ENCODE measurements at places on chromosomes 2 and 18.

GRCh38 chr2:44247924-44248323, 27.4 kb upstream of the SLC3A1 start:
- no peak for DNase-seq

DNA sequence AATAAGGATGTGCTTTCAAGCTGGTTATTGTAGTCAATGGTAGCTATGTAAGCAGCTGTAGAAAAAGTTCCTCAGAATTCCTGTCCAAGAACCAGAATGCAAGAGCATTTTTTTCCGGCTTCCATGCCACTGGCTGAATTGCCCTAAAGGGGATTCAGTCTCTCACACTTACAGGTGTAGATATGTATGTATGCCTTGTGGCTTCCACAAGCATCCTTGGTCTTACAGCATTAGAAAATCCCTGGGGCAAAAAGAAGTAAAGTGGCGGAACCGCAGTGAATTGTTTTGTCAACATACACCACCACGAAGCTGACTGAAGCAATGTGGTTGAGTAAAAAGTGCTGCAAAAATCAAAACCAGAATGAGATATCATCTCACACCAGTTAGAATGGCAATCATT, 54.6 kb downstream of the FANCL start:
- DNase-seq, result no peak

DNA sequence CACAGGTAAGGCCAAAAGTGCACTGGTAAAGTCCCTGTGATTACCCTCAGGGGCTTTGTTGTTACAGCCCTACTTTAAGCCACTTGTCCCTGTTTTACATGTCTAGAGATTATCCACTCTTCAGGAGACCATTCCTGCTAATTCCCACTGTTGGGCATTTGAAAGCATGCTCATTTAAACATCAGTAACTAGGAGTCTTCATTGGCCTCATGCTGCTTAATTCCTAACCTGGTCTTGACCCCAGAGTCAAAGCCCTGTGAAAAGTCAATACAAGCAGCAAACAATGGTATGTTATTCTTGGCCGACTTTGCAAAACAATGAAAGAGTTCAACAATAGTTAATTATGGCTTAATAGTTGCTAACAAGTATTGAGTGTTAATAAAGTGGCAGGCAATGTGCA, 23.2 kb downstream of the AFF3 start:
- DNase-seq, result no peak

GRCh38 chr2:151860613-151861146, 32.5 kb upstream of the ARL5A start:
- DNase-seq, result no peak

- no peak for DNase-seq
Observed at GRCh38 chr18:23258566-23259469, 123.5 kb downstream of the CABLES1 start.

GRCh38 chr2:217192366-217192765, 332.5 kb upstream of the TNP1 start:
- DNase-seq, result no peak

DNA sequence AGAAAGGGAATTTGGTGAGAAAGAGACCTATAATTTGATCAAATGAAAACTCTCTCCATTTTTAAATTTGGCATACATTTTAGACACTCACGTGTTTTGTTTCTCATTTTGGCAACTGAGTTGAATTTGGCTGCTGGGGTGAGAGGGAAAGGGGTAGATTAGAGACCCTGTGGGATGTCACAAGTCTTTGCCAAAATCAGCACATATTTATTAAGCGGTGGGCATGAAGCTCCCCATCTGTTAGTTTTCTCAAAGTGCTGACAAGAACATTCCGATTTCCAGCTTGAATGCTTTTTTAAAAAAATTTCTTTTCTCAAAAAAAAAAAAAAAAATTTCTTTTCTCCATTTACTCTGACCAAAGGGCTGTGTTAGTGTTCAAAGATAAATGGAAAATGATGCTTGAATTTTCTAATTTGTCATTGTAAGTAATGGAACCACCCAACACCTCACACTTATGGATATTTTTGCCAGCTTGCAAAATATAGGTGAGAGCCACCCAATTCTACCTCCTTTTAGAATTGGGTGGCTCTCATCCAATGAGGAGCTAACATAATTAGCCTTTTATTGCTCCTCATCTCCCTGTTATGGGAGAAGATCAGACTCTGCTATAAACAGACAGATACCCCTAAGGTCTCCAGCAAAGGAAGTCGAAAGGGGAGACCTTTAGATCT, 222.9 kb upstream of the FN1 start:
- DNase-seq, result no peak

GRCh38 chr2:106970471-106971261, 84.7 kb upstream of the ST6GAL2 start:
- DNase-seq, result no peak

GRCh38 chr2:133812826-133813617, 244.8 kb upstream of the NCKAP5 start:
- no peak for DNase-seq

DNA sequence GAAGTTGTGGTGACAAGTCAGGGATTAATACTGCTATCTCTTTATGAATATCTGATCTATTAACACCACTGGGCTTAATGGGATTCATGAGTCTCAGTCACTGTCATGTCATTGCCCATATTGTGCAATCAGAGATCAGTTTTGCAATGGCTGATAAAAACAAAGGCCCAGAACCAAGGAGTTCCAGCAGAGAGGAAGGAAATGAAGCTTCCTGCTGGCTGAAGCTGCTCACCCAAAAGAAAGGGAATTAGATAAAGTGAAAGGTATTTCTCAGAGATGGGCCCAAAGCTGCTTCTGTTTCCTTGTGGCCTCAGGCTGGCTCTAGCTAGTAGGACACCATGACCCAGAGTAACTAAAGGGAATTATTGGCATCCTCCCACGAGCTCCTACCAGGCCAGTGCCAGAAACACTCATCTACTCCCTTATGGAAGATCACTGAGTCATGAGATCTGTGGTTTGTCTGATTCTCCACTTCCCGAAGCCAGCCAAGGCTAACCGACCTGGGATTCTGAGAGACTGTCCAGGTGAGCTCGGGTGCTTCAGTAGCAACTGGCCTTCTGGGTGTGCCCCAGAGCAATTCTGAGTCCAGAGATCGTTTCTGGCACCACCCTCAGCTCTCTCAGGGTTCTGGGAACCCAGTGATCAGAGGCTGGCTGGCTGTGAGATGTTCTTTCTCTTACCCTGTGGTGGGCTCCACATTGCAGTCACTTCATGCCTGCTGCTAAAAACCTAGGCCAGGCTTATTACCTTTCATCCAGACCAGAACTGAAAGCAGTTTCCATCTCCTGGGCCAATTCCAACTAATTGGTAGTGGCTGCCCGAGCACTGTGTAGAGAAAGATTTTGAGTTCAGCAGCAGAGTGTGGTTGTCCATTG, 129.5 kb upstream of the PELI1 start:
- DNase-seq, result no peak

- no peak for DNase-seq
Observed at GRCh38 chr2:85801871-85802270, 48.1 kb downstream of the ATOH8 start.

GRCh38 chr2:219254590-219255201, 978 bp upstream of the TUBA4A start:
- no peak for DNase-seq

- no peak for DNase-seq
Observed at GRCh38 chr2:33337385-33337960, 139.0 kb upstream of the RASGRP3 start.

- DNase-seq, result no peak
Observed at GRCh38 chr2:128780434-128781080, 461.9 kb upstream of the HS6ST1 start.

DNA sequence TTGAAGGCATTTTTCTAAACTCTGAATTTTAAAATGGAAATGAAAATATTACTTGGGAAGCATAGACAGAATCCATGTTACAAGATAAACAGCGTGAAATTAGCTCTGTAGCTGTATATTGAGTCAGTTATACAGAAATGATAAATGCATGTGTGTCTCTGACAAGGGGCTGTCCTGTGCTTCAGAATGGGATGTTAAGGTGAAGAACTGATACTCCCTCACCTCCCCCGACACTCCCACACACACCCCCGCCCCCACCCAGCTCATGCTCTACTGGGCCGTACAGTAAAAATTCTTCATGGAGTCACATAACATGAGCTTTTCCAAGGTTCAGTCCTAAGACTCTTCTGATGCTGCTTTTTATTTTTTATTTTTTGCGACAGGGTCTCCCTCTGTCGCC, 869 bp upstream of the THUMPD2 start:
- no peak for DNase-seq

- DNase-seq, result no peak
Observed at GRCh38 chr18:58495634-58496033, 133.3 kb downstream of the ALPK2 start.

- no peak for DNase-seq
Observed at GRCh38 chr18:59109375-59109774, 30.3 kb upstream of the SEC11C start.

Data from cortex of kidney (tissue), 1 donor.